Spinal cord (tissue), 10 donors: ENCODE measurements at places on chromosomes 13 and 19. TPM values are rescaled to one million over a fixed set of nuclear protein-coding genes. Genes with fewer than 3 reads are reported as not detected.

DNA sequence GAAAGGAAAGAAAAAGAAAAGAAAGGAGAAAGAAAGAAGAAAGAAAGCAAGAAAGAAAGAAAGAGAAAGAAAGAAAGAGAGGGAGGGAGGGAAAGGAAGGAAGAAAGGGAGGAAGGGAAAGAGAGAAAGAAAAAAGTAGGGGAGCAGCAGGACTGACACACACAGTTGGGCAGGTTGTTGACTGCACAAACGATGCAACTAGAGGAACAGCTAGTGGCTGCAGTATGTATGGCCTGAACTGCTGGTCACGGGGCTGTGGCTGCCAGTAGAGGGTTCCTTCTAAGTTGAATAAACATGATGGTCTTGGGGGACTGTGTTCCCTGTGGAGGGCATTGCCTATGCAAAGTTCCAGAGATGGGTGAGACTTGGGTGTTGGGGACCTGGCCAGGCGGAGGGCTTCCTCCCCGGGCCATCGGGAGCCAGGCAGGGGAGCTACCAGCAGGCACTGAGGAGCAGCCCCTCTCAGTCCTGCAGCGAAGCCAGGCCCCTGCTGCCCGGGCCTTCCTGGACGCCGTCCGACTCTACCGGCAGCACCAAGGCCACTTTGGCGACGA is 16.7 kb upstream of the COLGALT1 start:
- H3K4me1 ChIP-seq, result peaks cover 14% of the 10 kb centered on the region
- no peaks in the 10 kb centered on the region for H3K27me3 ChIP-seq
- DNase-seq, result no peak
- peak overlapping the region; percentile 45 for H3K4me3 ChIP-seq
- no peaks in the 10 kb centered on the region for H3K36me3 ChIP-seq

DNA sequence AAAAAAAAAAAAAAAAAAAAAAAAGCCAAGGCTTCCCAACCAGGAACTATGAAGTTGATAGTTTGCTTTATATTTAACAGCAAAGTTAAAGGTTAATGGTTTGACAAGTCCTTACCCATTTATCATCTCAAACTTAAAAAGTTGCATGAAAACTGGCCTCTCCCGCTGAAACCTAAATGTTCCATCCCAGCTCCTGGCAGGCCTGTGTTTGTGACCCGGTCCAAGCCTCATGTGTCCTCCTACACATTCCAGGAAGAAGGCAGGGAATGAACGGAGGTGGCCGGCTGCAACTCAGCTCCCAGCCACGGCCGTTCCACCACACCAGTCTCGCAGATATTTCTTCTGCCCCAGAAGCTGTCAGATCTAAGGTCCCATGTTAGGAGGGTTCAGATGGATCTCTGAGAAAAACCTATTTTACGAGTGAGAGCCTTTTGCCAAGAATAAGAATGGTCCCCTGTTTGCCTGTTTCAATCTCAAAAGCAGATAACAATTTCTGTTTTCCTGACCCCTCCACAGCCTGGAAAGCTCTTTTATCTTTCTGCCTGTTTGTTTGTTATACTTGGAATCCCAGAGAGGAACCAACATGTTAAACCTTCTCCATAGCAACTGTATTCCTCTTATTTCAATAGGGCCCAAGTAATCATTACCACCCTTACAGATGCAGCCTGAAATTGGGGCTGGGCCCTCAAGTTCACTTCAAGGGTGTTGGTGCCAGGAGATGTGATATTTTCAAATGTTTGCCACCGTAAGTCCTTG is 56.5 kb downstream of the KCTD12 start:
- H3K27me3 ChIP-seq, result no peaks in the 10 kb centered on the region
- no peak for DNase-seq
- H3K27ac ChIP-seq, result peak overlapping the region; percentile 29
- no peaks in the 10 kb centered on the region for H3K36me3 ChIP-seq
- peaks cover 6% of the 10 kb centered on the region for H3K4me1 ChIP-seq

DNA sequence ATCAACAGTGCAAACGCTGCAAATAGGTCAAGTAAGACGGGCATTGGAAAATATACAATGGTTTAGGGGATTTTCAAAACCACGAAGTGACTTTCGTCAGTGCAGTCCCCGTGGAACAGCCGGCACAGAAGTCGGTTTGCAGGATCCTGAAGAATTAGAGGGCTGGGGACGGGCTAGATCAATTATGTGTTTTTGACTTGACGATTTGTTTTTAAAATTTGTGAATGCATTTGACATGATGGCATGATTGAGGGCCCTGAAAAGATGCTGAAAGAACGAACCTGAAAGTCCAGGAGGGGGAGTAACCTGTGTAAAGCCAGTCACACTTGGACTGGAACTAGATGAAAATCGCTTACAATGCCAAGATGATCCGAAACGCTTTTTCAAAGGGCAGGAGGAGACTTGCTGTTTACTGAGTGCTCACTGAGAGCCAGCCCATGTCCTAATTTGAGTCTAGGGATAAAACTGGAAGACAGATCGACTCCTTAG is 8.9 kb upstream of the DGKH start:
- peak; percentile 6 for DNase-seq
- H3K4me3 ChIP-seq, result peak overlapping the region; percentile 59
- H3K4me1 ChIP-seq, result peaks cover 21% of the 10 kb centered on the region
- H3K27me3 ChIP-seq, result no peaks in the 10 kb centered on the region

DNA sequence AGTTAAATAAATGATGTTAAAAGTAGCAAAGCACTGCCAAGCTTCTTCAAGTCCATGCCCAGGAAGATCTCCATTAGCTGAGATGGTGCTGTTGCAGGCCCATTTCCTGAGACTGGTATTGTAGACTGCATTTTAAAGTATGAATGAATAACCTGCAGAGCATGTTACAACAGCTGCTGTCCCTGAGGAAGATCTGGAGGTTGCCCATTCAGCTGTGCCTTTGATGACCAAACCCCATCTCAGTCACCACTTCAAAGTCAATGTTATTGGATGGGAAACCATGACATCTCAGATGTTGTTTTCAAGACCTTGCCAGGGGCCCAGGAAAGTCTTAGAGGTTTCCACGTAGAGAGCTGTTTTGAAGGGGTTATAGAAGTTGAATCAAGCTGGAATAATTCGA is 281.3 kb downstream of the MTUS2 start:
- DNase-seq, result no peak
- H3K27ac ChIP-seq, result no peak overlapping the region
- H3K27me3 ChIP-seq, result no peaks in the 10 kb centered on the region

DNA sequence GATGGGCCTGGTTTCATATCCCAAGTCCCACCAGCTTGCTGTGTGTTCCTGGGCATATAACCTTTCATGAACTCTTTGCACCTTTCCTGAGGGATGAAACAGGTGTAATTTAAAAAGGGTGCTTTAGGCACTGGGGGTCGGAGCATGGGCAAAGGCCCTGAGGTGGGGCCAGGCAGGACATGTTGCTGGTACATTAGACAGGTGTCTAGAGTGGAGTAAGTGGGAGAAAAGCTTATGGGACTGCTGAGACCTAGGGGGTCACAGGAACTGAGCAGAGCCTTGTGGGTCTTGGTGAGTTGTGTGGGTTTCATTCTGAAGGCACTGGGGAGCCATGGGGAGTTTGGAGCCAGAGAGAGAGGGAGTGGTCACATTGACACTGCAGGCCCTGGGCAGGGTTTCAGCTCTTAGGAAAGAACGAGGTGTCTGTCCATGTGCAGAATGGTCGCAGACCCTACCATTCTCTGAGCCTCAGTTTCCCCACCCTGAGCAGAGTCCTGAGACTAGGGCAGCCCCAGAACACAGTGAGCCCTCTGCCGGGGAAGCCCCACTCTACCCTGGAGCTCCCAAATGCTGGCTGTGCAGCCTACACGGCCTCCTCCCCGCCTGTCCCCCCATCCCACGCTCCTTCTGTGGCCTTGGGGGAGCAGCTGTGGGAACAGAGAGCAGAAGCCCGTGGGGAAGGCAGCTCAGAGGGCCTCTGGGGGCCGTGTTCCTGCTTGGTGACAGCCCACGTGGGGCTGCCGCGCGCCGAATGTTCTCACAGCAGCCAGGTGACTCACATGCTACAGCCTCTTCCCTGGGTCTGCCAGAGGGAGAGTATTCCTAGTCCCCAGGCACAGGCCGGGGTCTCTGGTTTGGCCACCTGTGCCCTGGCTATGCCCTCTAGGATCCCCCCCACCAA is 7.3 kb upstream of the HOMER3 start:
- H3K4me3 ChIP-seq, result no peak overlapping the region
- H3K4me1 ChIP-seq, result peaks cover 6% of the 10 kb centered on the region
- peaks cover 3% of the 10 kb centered on the region for H3K36me3 ChIP-seq
- H3K27ac ChIP-seq, result no peak overlapping the region
- DNase-seq, result no peak
- no peaks in the 10 kb centered on the region for H3K27me3 ChIP-seq

- H3K36me3 ChIP-seq, result peaks cover 22% of the 10 kb centered on the region
- H3K27me3 ChIP-seq, result no peaks in the 10 kb centered on the region
- no peak overlapping the region for H3K4me3 ChIP-seq
- no peak overlapping the region for H3K27ac ChIP-seq
- DNase-seq, result no peak
- H3K4me1 ChIP-seq, result peaks cover 4% of the 10 kb centered on the region
Observed at GRCh38 chr13:98385606-98386005, 191.3 kb downstream of the STK24 start.

DNA sequence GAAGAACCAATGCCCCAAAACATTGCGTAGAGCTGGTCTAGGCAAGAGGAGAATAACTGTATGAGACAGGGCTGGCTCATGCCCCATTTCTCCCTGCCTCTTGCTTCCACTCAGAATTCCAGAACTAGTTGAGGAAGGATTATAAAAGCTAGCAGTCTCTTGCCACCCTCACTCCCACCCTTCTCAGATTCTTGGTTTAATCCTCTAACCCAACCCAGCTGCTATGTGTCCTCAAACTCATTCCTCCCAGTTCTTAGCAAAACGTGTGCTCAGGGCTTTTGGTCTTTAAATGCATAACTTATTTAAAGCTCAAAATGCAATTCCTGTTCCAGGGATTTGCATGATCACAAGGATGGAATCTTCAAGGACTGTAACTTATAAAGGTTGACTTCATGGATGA is 466.3 kb downstream of the COG6 start:
- no peak for DNase-seq
- no peaks in the 10 kb centered on the region for H3K27me3 ChIP-seq
- no peaks in the 10 kb centered on the region for H3K36me3 ChIP-seq
- H3K27ac ChIP-seq, result no peak overlapping the region

The TSHZ3 gene
- polyA plus RNA-seq, result 38.0 TPM

GRCh38 chr13:25232937-25233515 is 54.3 kb downstream of the MTMR6 start:
- H3K27ac ChIP-seq, result no peak overlapping the region
- DNase-seq, result peak; percentile 64
- no peak overlapping the region for H3K4me3 ChIP-seq
- no peaks in the 10 kb centered on the region for H3K4me1 ChIP-seq

GRCh38 chr19:20422216-20423205 is 143.1 kb downstream of the ZNF737 start:
- DNase-seq, result no peak
- peaks cover under 1% of the 10 kb centered on the region for H3K36me3 ChIP-seq
- peak overlapping the region; percentile 61 for H3K4me3 ChIP-seq

- no peaks in the 10 kb centered on the region for H3K27me3 ChIP-seq
- H3K4me3 ChIP-seq, result peak overlapping the region; percentile 64
- DNase-seq, result no peak
- H3K36me3 ChIP-seq, result no peaks in the 10 kb centered on the region
- no peaks in the 10 kb centered on the region for H3K4me1 ChIP-seq
Observed at GRCh38 chr13:26253262-26253786, 605 bp upstream of the CDK8 start.

The ZNF878 gene
- polyA plus RNA-seq, result 1.6 TPM
